ENCODE measurements at places on chromosomes 5 and 9.

DNA sequence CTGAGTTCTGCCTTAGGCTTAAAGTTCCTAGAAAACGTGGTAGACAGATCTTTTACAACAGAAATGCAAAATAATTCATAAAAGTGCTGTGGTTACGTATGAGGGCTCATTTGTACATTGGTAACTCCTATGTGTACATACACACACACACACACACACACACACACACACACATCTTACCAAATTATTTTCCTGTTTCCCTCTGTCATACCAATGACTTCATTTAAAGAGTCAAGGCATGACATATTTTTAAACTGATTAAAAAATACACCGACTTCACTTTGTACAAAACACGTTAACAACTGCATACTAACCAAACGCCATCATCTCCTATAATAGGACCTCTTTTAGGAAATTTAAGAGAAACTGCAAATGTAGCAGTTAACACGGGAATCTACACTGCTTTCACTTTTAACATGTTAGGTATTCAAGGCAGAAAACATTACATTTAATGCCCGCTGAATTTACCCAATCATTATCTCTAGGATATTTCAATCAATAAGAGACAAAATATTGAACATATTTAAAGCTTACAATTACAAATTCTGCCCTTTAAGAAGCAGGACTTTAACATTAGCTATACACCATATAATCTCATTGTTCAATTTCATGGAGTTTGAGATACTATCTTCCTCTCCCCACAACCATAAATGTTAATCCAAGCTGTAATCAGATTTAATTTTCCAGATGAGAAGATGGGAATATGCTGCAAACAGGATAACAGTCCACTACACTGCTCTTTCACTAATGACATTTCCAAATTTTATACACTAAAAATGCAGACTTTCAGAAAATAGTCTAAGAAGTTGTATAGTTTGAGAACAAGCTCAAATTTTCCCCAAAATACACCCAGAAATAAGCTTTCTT lies 133.1 kb downstream of the DENND1A start:
- DNase-seq: no peak

GRCh38 chr9:89473762-89474469 lies 24.0 kb downstream of the SEMA4D start:
- DNase-seq: no peak

DNA sequence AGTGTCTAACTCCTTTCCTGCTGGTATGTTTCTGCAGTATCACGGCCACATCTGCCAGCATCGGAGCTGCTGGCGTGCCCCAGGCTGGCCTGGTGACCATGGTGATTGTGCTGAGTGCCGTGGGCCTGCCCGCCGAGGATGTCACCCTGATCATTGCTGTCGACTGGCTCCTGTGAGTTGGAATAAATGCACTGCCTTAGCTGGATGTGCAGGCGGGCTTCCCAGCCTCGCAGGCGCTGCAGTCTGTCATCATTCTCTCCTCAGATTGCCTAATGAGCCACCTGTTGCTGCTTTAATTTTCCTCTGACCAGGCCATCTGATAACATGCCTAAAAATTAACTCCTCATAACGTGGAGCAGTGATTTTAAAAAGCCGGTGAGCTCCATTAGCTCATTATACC lies 79.1 kb upstream of the PLPP6 start:
- DNase-seq: no peak

DNA sequence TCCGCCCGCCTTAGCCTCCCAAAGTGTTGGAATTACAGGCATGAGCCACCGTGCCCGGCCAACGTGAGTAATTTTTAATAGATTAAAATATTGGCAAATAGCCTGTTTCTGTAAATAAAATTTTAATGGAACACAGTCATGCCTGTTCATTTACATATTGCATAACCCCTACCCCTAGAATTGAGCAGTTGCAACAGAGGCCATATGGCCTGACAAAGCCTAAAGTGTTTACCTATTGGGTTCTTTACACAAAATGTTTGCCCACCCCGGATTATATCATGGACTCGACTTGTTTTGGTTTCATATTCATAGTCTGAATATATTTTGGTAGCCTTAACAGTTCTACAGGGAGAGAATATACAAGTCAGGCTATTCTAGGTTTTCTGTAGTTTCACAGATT lies 5.3 kb downstream of the NSA2 start:
- DNase-seq: no peak

- DNase-seq: peak; percentile 12
These were observed 76.7 kb downstream of the PLCXD3 start for GRCh38 chr5:41433552-41434181.

DNA sequence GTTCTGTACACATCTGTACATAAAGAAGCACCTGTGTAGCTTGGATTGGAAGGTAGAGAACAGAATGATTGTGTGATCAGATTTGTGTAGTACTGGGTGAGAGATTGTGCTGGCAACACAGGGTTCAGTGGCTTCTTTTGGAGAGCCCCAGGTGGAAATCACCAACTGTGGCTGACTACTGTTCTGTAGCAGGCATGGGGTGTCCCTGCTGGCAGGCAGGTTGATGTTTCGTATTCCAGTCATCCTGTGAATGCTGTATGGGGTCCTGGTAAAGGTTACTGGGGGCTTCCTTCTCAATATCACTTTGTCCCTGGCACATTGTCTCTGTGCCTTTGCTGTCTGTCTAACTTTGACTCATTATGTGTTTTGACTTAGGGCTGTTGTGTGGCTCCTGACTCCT lies 5.3 kb downstream of the ASPN start:
- DNase-seq: no peak

DNA sequence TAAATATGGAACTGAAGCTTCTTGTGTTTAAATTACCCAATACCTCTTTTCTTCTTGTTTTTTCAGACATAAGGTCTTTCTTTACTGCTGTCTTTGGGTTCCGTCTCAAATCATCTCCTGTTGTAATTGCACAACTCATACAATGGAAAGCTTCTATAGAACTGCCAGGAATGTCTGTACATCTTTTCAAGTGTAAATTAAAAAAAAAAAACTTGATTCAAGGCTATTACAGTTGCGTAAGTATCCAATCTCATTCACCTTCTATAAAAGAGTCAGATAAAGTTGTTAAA lies 243.5 kb downstream of the ICE1 start:
- no peak for DNase-seq

DNA sequence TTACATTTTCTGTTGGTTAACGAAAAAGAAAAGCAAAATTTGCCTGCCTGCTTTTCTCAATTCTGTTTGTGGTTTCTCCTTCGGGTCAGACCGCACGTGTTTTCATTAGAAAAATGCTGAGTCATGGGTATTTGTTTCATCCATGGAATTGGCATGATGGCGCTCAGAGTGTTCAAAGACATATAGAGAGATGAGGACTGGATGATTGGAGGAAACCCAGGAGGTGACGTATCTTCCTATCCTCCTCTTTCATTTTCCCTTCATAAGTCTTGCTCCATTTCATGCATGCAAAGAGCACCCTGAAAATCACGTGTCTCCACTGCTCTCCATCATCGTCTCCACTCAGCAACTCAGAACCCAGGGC lies 353.8 kb upstream of the WWC1 start:
- no peak for DNase-seq
